GM23248 (cell line): ENCODE measurements at places on chromosomes 13 and 19.

GRCh38 chr19:20787786-20788185 is 11.7 kb downstream of the ZNF66 start:
- H3K4me1 ChIP-seq, result no peaks in the 10 kb centered on the region
- H3K4me3 ChIP-seq, result no peak overlapping the region
- no peak overlapping the region for H3K27ac ChIP-seq

- H3K27me3 ChIP-seq, result 0 out of 2 replicates have a peak, but pooled peaks cover 5% of the 10 kb centered on the region
- H3K4me3 ChIP-seq, result no peak overlapping the region
- H3K36me3 ChIP-seq, result no peaks in the 10 kb centered on the region
- no peak overlapping the region for H3K27ac ChIP-seq
- peaks cover 8% of the 10 kb centered on the region; the same call in 1 of the 2 replicates for H3K4me1 ChIP-seq
Observed at GRCh38 chr13:44112700-44113329, 233.1 kb downstream of the LACC1 start.

DNA sequence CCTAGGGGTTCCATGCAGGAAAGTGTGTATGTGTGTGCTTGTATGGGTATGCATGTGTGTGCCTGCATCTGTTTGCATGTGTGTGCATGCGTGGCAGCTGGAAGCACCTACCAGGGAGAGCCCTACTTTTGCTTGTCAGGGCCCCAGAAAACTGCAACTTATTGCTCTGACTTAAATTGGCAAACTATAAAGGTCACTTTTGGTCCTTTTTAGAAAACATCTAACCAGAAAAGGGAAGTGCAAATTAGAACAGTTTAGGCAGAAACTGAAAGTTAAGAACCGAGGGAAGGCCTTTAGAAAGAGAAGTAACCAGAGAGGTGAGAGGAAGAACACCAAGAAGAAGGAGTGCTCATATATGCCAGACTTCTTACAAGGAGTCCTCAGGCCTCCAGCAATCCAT is 32.5 kb downstream of the DLEU7 start:
- no peak overlapping the region for H3K27ac ChIP-seq
- no peak for DNase-seq
- H3K4me1 ChIP-seq, result no peaks in the 10 kb centered on the region

DNA sequence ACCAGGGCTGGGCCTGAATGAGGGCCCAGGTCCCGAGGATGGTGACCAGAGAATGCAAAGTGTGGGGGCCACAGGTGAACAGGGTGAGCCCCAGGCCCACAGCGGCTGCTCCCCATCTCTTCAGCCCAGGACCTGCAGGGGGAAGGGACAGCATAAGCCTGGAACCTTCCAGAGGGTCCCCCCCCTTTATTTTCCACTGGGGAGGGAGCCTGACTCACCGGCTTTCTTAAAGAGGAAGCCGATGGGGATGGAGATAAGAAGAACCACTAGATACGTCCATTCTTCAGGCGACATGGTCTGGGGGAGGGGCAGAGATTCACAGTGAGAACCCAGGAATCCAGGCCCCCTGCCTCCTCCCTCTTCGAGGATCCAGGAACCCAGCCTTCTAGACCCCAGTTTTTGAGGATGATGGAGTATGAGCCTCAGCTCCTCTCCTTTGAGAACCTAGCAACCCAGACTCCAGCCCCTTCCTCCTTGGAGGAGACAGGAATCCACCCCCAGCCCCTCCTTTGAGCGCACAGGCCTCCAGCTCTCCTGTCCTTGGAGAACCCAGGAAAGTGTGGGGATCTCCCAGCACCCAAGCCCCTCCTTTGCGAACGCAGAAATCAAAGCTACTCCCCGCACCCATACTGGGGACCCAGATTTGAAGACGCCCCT is 1.0 kb downstream of the MBOAT7 start:
- H3K27me3 ChIP-seq, result no peaks in the 10 kb centered on the region
- peaks cover 11% of the 10 kb centered on the region for H3K4me1 ChIP-seq
- H3K36me3 ChIP-seq, result peaks cover 2% of the 10 kb centered on the region
- peak overlapping the region; percentile 87 for H3K4me3 ChIP-seq
- H3K27ac ChIP-seq, result peak overlapping the region; percentile 98
- peak; percentile 75 for DNase-seq

DNA sequence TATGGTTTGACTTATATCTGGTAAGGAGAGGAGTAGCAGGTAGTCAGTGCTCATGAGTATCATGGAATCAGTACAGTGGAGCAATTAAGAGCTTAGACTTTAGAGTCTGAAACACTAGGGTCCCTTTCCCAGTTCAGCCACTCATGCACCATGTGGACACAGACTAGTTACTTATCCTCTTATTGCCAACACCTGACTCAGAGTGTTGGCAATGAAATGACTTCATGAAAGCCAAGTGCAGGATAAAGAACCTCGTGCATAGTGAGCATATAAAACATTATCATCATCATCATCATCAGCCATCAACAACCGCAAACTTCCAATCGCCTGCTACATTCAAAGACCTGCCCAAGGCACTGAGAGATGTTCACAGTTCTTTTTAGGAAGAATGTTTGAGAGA is 164.2 kb downstream of the FOXO1 start:
- peak; percentile 23 for DNase-seq
- peaks cover 10% of the 10 kb centered on the region; the same call in 1 of the 2 replicates for H3K4me1 ChIP-seq

DNA sequence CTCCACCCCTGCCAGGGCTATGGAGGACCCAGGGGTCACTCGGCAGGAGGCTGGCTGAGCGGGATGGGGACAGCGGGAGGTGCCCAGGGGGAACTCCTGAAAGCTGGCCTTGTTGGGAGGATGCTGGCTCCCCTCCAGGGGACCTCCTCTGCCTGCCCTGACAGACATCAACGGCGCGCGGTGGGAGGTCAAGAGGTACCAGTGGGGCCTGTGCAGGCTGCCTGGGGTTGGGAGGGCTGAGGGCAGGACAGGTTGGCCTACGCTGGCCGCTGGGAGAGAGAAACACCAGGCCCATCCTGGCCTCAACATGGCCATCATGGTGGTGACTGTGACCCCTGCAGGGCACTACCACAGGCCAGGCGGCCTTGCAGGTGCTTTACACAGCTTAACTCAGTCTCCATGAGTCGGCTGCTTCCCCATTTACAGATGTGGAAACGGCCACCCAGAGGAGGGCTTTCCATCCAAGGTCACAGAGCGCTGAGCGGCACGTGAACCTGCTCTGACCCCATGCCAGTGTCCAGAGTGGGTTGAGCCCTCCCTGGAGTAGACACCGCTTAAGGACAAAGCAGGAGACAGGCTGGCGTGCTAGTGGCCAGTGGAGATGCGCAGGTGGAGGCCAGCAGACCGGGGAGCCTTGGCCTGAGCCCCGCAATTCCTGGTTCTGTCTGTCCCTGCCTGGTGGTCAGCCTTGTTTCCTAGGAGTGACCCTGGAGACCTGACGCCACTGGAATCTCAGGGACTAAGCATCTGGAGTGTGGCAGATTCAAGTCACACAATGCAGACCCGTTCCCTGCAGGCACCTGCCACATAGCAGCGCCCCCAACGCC is 27.6 kb downstream of the CEBPG start:
- no peak overlapping the region for H3K4me3 ChIP-seq
- H3K36me3 ChIP-seq, result no peaks in the 10 kb centered on the region
- no peak for DNase-seq
- H3K27me3 ChIP-seq, result no peaks in the 10 kb centered on the region

- no peaks in the 10 kb centered on the region for H3K27me3 ChIP-seq
- no peak overlapping the region for H3K4me3 ChIP-seq
- no peaks in the 10 kb centered on the region for H3K4me1 ChIP-seq
- no peak overlapping the region for H3K27ac ChIP-seq
Observed at GRCh38 chr13:56975647-56976046, 165.1 kb upstream of the PRR20A start.

GRCh38 chr13:68697551-68697950 is 1410.1 kb upstream of the ATXN8OS start:
- no peak overlapping the region for H3K4me3 ChIP-seq
- no peaks in the 10 kb centered on the region for H3K4me1 ChIP-seq
- no peak for DNase-seq
- H3K36me3 ChIP-seq, result no peaks in the 10 kb centered on the region
- no peak overlapping the region for H3K27ac ChIP-seq

DNA sequence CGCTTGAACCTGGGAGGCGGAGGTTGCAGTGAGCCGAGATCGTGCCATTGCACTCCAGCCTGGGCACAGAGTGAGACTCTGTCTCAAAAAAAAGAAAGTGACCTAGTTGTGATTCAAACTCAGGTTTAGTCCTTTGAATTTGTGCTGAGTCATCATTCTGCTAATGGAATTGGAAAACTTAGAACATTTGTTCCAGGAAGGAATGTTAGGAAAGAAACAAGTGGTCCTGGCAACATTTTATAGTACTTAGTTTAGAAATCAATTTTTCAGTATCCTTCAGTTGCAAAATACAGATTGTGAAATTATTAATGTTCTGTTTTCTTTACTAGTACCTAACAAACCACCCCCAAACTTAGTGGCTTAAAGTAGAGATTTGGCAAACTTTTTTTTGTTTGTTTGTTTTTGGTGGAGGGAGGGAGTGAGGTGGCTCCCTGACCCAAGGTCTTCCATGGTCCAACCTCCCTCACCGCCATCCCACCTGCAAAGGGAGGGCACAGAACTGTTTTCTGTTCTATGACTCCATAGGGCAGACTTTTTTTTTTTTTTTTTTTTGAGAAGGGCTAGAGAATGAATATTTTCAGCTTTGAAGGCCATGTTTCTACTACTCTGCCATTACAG is 9.2 kb upstream of the SULT2A1 start:
- H3K27ac ChIP-seq, result no peak overlapping the region
- no peaks in the 10 kb centered on the region for H3K4me1 ChIP-seq
- no peaks in the 10 kb centered on the region for H3K36me3 ChIP-seq
- no peak for DNase-seq
- H3K4me3 ChIP-seq, result no peak overlapping the region
- H3K27me3 ChIP-seq, result no peaks in the 10 kb centered on the region

DNA sequence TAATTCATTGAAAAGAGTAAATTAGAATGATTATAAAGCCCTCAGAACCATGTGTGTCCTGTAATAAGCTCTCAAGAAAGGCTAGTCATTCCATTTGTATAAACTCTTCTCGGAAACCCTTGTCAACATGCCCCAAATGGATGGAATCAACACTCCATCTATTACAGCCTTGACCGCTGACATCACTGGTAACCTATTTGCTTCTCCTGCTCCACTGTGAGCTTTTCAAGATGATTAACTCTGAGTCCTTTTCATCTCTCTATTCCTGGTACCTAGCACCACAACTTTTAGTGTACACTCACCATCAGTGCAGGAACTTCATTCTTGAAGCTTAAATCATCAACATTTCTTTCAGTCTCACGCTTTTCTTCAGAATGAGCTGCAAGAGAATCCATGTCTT is 612.0 kb downstream of the DCT start:
- peak; percentile 82 for DNase-seq
- H3K36me3 ChIP-seq, result no peaks in the 10 kb centered on the region
- H3K27me3 ChIP-seq, result no peaks in the 10 kb centered on the region
- H3K4me1 ChIP-seq, result peaks cover 27% of the 10 kb centered on the region

- DNase-seq, result no peak
- no peak overlapping the region for H3K4me3 ChIP-seq
- H3K4me1 ChIP-seq, result peaks cover 12% of the 10 kb centered on the region
- H3K36me3 ChIP-seq, result no peaks in the 10 kb centered on the region
- H3K27me3 ChIP-seq, result no peaks in the 10 kb centered on the region
- H3K27ac ChIP-seq, result no peak overlapping the region
Observed at GRCh38 chr19:16345457-16345856, 20.8 kb downstream of the KLF2 start.

- peak; percentile 79 for DNase-seq
- H3K27me3 ChIP-seq, result no peaks in the 10 kb centered on the region
- H3K4me3 ChIP-seq, result no peak overlapping the region
- H3K4me1 ChIP-seq, result no peaks in the 10 kb centered on the region
- H3K36me3 ChIP-seq, result peaks cover 45% of the 10 kb centered on the region
- peak overlapping the region; percentile 19; the same call in 1 of the 2 replicates for H3K27ac ChIP-seq
Observed at GRCh38 chr19:41870401-41870873, 6.6 kb upstream of the CD79A start.

- no peaks in the 10 kb centered on the region for H3K27me3 ChIP-seq
- no peaks in the 10 kb centered on the region for H3K4me1 ChIP-seq
- DNase-seq, result no peak
- H3K27ac ChIP-seq, result no peak overlapping the region
Observed at GRCh38 chr13:113469582-113469981, 16.3 kb upstream of the ADPRHL1 start.

- no peak overlapping the region for H3K27ac ChIP-seq
- no peak overlapping the region for H3K4me3 ChIP-seq
- peaks cover 9% of the 10 kb centered on the region for H3K4me1 ChIP-seq
- H3K36me3 ChIP-seq, result no peaks in the 10 kb centered on the region
Observed at GRCh38 chr13:42766016-42766415, 15.4 kb upstream of the FAM216B start.

DNA sequence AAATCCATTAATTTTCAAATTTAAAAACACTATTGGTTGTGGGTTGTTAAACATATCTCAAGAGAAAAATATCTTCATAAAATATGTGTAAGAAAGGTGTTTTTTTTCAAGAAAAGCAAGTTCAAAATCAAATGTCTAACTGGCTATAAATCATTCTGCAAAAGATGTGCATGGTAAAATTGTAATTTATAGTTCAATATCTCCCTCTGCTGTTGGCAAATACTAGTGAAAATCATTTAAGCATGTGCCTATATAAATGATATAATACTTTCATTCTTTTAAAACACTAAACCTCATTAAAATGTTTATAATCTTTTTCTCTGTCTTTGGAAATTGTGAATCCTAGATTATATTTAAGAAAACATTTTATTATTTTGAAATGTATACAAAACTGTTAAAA is 17.2 kb upstream of the SLITRK6 start:
- DNase-seq, result no peak
- no peak overlapping the region for H3K27ac ChIP-seq
- no peaks in the 10 kb centered on the region for H3K27me3 ChIP-seq
- H3K4me1 ChIP-seq, result no peaks in the 10 kb centered on the region
- H3K36me3 ChIP-seq, result no peaks in the 10 kb centered on the region
- H3K4me3 ChIP-seq, result no peak overlapping the region

- no peaks in the 10 kb centered on the region for H3K4me1 ChIP-seq
- peaks cover 49% of the 10 kb centered on the region for H3K36me3 ChIP-seq
- H3K27me3 ChIP-seq, result no peaks in the 10 kb centered on the region
- no peak overlapping the region for H3K4me3 ChIP-seq
- DNase-seq, result peak; percentile 24
Observed at GRCh38 chr13:113238536-113238935, 29.1 kb downstream of the CUL4A start.

DNA sequence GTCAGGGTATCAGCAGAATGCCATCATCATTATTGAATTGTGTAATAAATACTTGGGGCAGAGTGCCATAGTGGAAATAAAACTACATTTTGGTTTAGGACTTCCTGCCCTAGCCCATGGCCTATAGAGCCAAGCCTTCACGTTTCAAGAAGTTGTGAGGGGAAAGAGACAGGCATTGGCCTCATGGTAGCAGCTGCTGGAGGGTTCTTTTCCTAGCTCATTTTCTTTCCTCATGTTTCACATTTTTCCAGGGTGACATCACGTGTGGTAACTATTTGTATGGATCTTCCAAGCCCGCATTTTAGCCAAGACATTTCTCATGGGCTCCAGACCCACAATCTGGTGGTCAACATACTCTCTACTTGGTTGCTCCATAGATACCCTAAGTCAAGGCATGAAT is 80.4 kb downstream of the LRCH1 start:
- no peaks in the 10 kb centered on the region for H3K27me3 ChIP-seq
- H3K36me3 ChIP-seq, result no peaks in the 10 kb centered on the region; the same call in 1 of the 2 replicates
- H3K4me3 ChIP-seq, result no peak overlapping the region
- DNase-seq, result peak; percentile 76
- peaks cover 11% of the 10 kb centered on the region for H3K4me1 ChIP-seq
